ENCODE measurements at places on chromosomes 7 and 10.

DNA sequence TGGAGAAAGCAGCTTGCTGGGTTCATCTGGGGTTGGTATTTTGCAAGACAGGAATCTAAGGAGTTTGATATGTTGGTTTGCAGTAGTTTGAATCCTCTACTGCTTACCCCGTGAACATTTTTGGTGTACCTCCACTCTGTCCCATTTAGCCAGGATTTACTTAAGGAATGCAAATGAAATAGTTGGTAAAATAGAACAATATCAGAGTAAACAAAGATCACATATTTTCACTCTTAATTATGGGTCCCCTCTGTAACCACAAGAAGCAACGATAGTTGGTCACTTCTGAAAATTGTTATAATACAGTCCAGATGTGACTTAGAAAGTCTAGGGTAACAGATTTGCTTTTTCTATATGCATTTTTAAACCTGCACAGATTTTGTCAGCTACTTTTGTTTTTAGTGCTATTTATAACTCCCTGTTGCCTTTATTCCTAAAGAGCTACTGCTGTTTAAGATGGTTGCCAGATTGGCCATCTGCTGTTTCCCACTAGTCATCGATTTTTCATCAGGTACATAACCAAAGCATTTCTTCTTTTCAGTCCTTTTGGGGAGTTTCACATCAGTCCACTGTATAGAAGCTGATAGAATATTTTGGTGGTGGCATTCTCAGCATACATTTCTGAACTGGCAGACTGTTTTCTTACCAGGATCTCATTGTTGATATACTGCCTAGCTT is 37.6 kb downstream of the MAPK8 start:
- no peak for DNase-seq

GRCh38 chr7:4607311-4607729 is 74.8 kb upstream of the FOXK1 start:
- DNase-seq, result no peak

- DNase-seq, result no peak
Observed at GRCh38 chr7:155257482-155258225, 40.0 kb upstream of the INSIG1 start.

GRCh38 chr10:125689955-125690569 is 7.1 kb upstream of the TEX36 start:
- no peak for DNase-seq

- peak; percentile 31 for DNase-seq
Observed at GRCh38 chr7:104956753-104957450, 57.1 kb upstream of the KMT2E start.

DNA sequence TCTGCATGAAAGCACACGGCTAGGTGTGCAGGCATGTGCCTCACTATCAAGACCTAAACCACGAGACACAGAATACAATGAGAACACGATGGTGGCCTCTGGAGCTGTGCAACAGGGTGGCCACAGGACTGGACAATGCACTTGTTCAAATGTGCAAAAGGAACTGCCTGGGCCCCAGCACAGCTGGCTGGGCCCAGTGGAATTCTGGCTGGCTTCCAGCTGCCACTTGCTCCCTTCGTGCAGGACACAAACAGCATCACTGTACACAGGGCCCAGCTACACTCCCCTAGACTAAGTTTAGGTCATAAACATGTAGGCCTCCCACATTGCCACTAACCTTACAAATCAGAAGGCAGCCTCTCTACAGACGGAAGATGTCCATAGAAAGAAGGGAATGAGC is 23.4 kb downstream of the DOCK4 start:
- no peak for DNase-seq

GRCh38 chr10:129491123-129491734 is 24.2 kb downstream of the MGMT start:
- no peak for DNase-seq

DNA sequence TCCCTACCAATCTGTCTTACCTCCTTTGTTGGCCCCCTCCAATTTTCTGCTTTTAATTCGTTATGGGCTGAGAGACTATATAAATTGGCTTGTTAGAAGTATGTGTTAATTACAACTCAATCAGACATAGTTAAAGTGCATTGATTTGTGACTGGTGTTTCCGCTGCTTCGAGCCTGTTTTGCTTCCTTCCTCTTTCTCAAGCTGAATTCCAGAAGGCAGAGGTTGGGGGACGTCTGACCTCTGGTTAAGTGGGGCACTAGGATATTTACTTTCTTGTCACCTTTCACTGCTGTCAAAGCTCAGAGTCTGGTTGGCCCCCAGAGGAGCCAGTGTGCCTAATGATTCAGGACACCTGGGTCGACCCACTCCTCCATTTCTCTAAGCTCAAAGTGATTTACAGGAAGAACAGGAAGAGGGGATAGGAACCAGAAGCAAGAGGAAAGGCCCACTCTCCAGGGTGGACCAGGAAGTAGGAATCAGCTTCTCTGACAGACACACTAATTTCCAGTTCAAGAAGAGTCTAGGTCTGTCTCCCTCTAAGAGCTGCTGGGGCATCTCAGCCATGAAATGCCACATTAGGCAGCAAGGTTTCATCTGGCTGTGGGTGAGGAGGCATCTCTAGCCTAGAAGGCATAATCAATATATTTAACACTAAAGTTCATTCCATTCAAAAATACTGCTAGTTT is 397.2 kb upstream of the NPVF start:
- DNase-seq, result no peak

GRCh38 chr7:74083117-74083876 is at the start of gene LIMK1:
Gene LIMK1 (plus strand): TSS chr7:74083804. CDS start chr7:74083991, 187 bp downstream.
- peak; percentile 79 for DNase-seq

DNA sequence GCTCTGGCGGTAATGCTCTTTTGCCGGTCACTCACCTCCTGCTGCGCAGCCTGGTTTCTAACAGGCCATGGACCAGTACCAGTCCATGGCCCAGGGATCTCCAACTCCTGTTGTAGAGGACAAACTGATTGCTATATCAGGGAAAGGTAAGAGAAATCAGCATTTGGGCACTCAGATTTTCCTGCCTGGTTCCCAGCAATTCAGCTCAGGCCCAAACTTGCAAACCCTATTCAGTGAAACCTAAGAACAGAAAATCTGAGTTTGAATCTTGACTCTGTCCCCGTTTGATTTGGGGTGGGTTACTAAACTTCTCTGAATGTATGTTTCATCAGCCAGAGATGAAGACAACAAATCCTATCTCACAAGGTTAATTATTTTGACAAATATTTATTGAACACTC is 77.4 kb downstream of the GFRA1 start:
- no peak for DNase-seq

- DNase-seq, result no peak
Observed at GRCh38 chr7:132276234-132276630, 300.0 kb downstream of the PLXNA4 start.

DNA sequence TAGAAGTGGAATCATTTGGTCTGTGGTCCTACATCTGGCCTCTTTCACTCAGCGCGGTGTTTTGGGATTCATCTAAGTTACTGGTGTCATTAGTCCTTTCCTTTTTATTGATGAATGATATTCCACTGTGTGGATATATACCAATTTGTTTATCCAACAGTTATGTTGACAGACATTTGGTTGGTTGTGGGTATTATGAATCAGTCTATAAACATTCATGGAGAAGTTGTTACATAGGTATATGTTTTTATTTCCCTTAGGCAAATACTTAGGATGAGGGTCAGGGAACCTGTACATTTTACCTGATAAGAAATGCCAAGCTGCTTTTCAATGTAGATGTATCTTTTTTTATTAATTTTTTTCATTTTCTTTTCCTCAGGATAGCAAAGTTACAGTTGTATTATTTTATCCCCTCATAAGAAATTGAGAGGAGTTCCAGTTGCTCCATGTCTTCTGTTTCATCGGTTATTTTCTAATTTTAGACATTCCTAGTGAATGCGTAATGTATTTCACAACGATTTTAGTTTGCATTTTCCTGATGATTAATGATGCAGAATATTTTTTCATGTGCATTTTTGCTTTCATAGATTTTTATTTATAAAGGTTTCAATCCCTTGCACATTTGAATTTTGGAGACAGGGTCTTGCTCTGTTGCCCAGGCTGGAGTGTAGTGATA is 203.8 kb upstream of the SH2B2 start:
- DNase-seq, result no peak

DNA sequence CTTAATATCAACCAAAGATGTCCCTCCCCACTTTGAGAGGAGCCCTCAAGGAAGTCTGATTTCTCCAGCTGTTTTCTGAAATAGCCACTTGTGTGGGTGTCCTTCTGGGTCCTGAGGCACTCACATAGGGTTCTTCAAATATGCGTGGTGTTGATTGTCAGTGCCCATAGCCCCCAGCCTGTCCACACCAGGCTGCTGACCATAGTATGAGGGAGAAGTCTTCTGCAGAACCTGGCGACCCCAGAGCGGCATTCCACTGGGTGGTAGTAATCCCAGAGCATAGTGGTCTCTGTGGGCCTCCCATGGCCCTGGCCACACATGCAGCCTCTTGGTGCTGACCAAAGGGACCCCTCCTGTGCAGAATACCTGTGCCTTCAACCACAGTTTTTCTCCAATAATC is 82.7 kb upstream of the MACROH2A2 start:
- DNase-seq, result no peak

DNA sequence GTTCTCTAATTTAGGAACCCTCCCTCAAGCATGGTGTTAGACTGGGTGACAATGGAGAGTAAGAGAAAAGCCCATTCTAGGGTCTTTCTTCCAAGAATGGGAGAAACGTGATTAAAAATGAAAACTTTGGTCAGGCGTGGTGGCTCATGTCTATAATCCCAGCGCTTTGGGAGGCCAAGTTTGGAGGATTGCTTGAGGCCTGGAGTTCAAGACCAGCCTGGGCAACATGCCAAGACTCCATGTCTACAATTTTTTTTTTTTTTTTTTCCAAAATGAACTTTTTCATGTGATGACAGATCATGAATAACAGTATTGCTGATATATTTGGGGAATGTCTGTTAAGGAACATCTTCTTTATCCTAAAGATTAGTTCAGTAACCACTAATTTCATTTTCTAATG is 194.6 kb downstream of the MLLT10 start:
- DNase-seq, result no peak

- DNase-seq, result no peak
Observed at GRCh38 chr7:137151041-137151689, 192.4 kb downstream of the PTN start.
